ENCODE measurements at places on chromosomes 7 and 10.
A peak's percentile ranks its signal among the peaks of the same experiment; 100 is the strongest.

DNA sequence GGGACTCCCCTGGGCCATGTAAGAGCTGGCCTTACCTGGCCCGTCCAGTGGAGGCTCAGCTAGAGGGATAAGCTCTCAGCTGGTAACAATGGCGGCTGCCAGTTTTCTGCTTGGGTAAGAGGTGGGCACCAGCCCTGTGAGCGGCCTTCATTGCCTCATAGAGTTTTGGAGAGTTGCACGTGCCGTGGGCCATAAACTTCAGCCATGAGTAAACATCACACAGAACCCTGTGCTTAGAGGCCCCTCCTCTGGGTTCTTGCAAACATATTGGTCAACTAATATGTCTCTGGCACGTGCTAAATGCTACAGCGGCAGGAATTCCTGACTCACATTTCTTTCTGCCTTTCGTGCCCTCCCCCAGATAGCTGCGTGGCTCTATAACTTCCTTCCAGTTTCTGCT is 103.9 kb upstream of the LEP start:
- DNase-seq = no peak

GRCh38 chr7:991729-992656 is 9.0 kb downstream of the CYP2W1 start:
- DNase-seq = no peak

GRCh38 chr7:4123346-4123745 is 558.7 kb upstream of the FOXK1 start:
- no peak for DNase-seq

- DNase-seq = no peak
Measured at GRCh38 chr10:43980313-43980712, 331.6 kb upstream of the ZNF32 start.

DNA sequence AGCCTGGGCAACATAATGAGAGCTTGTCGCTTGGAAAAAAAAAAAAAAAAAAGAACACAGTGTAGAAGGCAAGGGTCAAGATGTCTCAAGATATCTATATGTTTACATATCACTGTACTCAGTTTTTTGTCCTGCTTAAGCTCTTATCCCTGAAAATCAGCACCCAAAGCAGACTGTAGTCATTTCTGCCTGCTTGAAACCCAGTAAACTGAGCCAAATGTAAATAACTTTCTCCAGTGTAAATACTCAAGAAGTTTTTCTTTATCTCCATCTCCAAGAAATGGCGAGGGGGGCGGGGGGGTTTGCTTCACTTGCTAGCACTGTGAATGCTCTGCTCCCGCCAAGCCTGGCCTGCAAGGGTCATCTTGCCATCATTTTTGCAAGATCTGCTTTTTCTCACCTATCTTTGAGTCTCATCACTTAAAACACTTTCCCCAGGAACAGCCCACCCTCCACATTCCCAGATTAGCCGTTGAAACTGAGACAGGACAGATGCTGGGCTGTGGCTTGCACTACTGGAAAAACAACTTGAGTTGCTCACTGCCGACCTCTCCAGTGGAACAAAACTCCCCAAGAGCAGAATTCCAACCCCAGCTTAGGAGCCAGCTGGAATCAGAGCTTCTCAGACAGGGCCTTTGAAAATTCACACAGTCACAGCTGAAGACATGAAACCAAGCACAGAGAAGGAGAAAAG is 54.6 kb downstream of the AFAP1L2 start:
- no peak for DNase-seq

- DNase-seq = no peak
Measured at GRCh38 chr7:45220846-45221618, 63.4 kb downstream of the RAMP3 start.

- DNase-seq = no peak
Measured at GRCh38 chr7:123901101-123901500, 23.9 kb upstream of the SPAM1 start.

DNA sequence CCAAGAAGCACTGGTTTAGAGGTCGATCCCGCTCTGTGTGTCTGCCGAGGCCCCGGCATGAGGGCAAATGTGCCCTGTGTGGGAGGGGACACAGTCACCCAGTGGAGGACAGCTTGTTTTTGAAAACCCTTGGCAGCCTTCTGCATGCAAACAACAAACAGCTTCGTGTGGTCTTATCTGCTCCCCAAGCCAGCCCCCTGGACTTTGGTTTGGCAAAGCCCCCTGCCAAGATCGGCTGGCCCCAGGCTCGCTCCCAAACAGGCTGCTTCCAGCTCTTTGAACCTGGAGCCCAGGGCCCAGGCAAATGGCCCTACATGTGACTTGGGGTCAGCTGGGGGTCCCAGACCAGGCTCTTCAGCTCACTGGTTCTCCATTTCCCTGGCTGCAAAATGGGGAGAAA is 2.9 kb downstream of the ELN start:
- no peak for DNase-seq

GRCh38 chr10:58177362-58177947 is 90.2 kb downstream of the IPMK start:
- DNase-seq = no peak

DNA sequence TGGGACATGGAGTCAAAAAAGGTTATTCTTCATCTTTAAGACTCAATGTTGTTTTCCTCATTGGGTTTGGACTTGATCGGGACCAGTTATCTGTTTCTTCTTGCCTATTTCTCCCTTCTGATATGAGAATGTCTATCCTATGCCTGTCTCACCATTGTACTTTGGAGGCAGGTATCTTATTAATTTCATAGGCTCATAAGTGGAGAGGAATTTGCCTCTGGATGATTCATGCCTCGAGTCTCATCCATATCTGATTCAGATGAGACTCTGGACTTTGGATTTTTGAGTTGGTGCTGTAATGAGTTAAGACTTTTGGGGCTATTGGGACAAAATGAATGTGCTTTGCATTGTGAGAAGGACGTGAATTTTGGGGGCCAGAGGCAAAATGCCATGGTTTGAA is 36.2 kb upstream of the CCDC7 start:
- DNase-seq = no peak

- no peak for DNase-seq
Measured at GRCh38 chr10:60384011-60384410, 5.7 kb downstream of the ANK3 start.

- no peak for DNase-seq
Measured at GRCh38 chr10:77726732-77727131, 89.1 kb upstream of the KCNMA1 start.

- DNase-seq = no peak
Measured at GRCh38 chr7:115058726-115059125, 136.8 kb downstream of the MDFIC start.

GRCh38 chr7:139153832-139154231 is 44.3 kb upstream of the ZC3HAV1 start:
- no peak for DNase-seq

DNA sequence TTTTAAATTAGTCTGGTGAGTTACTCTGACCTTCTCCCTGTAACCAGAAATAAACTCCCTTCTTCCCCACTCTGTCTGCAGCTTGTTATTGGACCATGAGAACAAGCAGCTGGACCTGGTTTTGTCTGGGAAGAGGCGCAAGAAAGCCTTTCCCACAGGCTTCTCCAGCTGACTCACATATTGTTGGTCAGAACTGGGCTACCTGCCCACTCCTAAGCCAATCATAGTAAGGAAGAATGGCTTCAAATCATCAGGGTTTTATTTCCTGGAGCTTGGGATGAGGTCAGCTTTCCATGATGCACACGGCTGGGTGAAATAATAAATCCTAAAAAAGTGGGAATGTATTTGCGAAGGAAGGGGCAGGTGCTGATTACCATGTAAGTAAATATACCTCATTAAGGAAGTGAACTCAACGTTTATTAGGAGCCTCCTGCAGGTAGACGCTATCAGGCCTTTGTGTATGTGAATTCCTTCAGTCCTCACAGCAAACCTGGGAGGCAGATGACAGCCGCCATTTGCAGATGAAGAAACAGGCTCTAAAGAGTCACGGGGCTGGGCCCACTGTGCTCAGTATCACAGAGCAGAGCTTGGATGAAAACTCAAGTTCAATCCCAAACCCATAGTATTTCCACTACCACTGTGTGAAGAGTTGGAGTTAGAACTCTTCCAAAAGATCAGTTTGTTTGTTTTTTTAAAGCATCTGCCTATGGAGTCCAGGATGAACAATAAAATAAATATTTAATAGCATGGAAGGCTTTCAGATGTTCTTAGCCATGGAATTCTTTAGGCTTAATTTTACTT is 32.8 kb downstream of the IL15RA start:
- DNase-seq = no peak

- DNase-seq = no peak
Measured at GRCh38 chr10:133060022-133060421, 27.7 kb upstream of the ADGRA1 start.

- DNase-seq = no peak
Measured at GRCh38 chr10:24930427-24930826, 22.0 kb downstream of the PRTFDC1 start.

DNA sequence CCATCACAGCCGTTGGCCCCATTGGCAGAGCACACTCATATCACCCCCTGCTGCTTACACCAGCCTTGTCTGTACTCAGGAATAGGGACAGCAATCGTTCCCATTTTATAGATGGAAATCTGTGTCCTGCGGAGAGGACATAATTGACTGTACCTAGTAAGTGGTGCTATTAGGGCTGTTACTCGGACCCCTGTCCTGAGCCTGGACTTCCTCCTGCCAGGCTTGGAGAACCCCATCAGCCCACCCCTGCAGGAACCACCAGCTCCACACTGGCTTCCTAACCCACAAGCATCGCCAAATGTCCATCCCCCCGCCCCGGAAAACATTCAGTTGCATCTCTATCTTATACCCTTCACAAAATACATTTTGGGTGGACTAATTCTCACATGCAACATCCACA is 139.8 kb upstream of the RET start:
- no peak for DNase-seq

- DNase-seq = no peak
Measured at GRCh38 chr7:40923626-40924025, 779.3 kb downstream of the INHBA start.

DNA sequence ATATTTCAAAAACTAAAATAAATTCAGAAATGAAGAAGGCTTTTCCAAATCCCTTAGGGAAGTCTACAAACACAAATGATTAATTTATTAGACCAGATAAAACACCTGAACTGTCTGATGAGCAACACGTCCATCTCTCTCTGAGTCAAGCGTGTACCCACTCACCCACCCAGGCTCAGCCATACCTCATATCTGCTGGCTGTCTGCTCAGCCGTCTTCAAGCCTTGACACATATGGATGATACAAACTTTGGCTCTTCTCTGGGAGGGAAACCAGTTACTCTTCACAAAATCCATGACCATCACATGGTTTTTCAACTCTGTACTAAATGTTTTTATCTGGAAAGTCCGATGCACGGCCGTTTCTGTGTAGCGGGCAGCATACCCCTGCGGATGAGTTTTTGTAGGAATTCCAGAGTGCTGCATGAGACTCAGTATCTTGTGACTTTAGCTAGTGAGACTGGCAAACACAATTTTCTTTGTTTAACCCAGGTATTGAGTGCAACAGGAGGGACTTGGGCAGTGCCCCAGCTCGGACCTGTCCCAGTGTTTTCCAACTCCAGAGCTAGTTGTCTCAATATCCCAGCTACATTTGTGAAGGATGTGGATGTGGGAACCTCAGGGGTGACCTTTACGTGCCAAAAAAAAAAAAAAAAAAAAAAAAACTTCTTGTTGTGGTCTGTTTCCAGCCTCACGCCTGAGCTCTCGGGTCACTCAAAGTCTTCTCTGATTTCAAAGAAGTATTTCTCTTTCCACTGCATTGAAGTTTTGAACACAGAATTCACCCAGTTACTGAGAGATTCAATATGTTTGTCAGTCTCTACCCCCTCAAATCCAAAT is at the start of gene C10orf90:
Gene C10orf90, minus strand, starts transcription at position 638 of the 839 bp plus-strand sequence. Its CDS starts 213 bp downstream, at position 425.
- DNase-seq = no peak

DNA sequence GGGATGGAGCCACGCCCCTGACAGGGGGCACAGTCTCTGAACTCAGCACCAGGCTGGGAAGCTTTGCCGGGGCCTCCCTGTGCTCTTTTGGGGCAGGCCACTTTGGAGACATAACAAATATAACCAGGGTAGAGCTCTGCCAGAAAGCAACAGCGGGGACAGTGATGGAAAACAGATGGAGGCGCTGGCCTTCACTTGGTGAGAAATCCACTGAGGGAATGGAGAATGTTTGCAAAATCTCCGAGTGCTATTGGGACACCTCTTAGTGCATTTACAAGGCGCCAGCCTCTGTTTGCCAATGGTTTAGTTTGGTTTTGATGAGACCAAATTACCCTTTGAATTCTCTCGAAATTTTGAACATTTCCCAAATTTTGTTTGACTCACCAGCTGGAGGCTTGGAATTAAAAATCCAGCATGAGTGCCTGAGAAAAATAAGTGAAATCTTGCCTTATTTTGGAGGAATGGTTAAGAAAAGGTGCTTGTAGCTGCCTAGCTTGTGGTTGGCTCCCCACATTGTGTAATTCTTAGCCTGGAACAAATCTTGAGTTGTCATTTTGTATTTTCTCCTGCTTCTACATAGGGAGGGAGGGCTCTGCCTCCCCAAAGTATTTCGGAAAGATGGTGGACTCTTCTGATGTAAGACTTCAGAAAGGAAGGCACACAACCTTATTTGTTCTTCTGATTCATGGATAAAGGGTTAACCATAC is 980.5 kb downstream of the LRMDA start:
- no peak for DNase-seq

- no peak for DNase-seq
Measured at GRCh38 chr10:91433620-91434019, 23.5 kb downstream of the HECTD2 start.

- DNase-seq = peak; percentile 67
Measured at GRCh38 chr10:17428351-17429097, 25.9 kb downstream of the ST8SIA6 start.

DNA sequence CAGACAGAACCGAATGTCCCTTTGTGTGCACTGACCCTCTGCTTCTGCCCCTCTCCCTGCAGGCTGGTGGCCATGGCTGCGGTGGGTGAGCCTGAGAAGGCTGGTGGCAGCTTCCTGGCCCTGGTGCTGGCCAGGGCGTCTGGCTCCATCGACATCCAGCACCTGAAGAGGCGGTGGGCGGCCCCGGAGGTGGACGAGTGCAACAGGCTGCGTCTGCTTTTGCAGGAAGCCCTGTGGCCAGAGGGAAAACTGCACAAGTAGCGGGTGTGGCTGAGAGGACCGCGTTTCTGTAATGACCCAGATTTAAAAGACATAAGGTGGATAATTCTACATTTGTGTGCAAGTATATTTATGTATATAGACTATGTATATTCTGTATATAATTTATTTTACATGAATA is 89.2 kb downstream of the DYNC2I1 start:
- no peak for DNase-seq
